Epithelial cell of alveolus of lung (primary cell): ENCODE measurements at places on chromosomes 4 and X. TPM values are rescaled to one million over a fixed set of nuclear protein-coding genes. Genes with fewer than 3 reads are reported as not detected.

C4orf51 gene
- not detected in 2 replicates for total RNA-seq

KIAA1210 gene
- total RNA-seq, result not detected in 2 replicates

HELQ gene
- total RNA-seq, result 4.3 and 12.6 TPM in 2 replicates

TBC1D9 gene
- 13.8 and 14.0 TPM in 2 replicates for total RNA-seq

TECRL gene
- not detected in 2 replicates for total RNA-seq

C1GALT1C1 gene
- total RNA-seq, result 30.3 and 41.1 TPM in 2 replicates

GLRA3 gene
- not detected in 2 replicates for total RNA-seq

ZBTB49 gene
- 2.1 and 3.7 TPM in 2 replicates for total RNA-seq

DCHS2 gene
- 0.52 TPM in 1 of 2 replicates, not detected in the other for total RNA-seq

PPP4R3C gene
- total RNA-seq, result not detected in 2 replicates

ACTRT1 gene
- total RNA-seq, result not detected in 2 replicates

OCRL gene
- total RNA-seq, result 12.3 and 13.1 TPM in 2 replicates

BTC gene
- 0.26 and 1.8 TPM in 2 replicates for total RNA-seq

PRRG1 gene
- 8.7 and 20.0 TPM in 2 replicates for total RNA-seq

PHOX2B gene
- total RNA-seq, result not detected in 2 replicates

AWAT2 gene
- not detected in 2 replicates for total RNA-seq

NCAPG gene
- 10.9 and 22.8 TPM in 2 replicates for total RNA-seq

FGF16 gene
- 0.13 TPM in 1 of 2 replicates, not detected in the other for total RNA-seq

BMP3 gene
- 0.08 TPM in 1 of 2 replicates, not detected in the other for total RNA-seq

IL2 gene
- total RNA-seq, result not detected in 2 replicates

ARR3 gene
- not detected in 2 replicates for total RNA-seq

SMARCA5 gene
- 34.1 and 35.6 TPM in 2 replicates for total RNA-seq

MAGEA2B gene
- not detected in 2 replicates for total RNA-seq

TMEM154 gene
- total RNA-seq, result 0.72 and 11.0 TPM in 2 replicates

CBR4 gene
- total RNA-seq, result 13.6 and 22.0 TPM in 2 replicates

IL13RA2 gene
- total RNA-seq, result 1.3 and 4.6 TPM in 2 replicates

STOX2 gene
- 0.52 and 14.1 TPM in 2 replicates for total RNA-seq

TXLNG gene
- total RNA-seq, result 7.1 and 11.2 TPM in 2 replicates

DCAF12L2 gene
- total RNA-seq, result 0.13 TPM in 1 of 2 replicates, not detected in the other

CENPVL1 gene
- total RNA-seq, result not detected in 2 replicates

H2BW2 gene
- total RNA-seq, result not detected in 2 replicates

GLUD2 gene
- 0.91 and 1.1 TPM in 2 replicates for total RNA-seq

WDR45 gene
- 58.1 and 64.8 TPM in 2 replicates for total RNA-seq
